ENCODE measurements at places on chromosomes 4 and X.
A peak's percentile ranks its signal among the peaks of the same experiment; 100 is the strongest.

- no peak for DNase-seq
Observed at GRCh38 chrX:14594521-14594920, 65.2 kb downstream of the GLRA2 start.

DNA sequence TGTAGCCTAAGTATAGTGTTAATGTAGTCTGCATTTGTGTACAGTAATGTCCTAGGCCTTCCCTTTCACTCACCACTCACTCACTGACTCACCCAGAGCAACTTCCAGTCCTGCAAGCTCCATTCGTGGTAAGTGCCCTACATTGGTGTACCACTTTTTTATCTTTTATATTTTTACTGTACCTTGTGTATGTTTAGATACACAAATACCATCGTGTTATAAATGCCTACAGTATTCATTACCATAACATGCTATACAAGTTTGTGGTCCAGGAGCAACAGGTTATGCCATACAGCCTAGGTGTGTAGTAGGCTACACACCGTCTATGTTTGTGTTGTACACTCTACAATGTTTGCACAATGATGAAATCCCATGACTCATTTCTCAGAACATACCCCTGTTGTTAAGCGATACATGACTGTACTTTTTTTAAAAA lies 15.4 kb downstream of the TSPAN5 start:
- DNase-seq: no peak

- DNase-seq: no peak
Observed at GRCh38 chrX:70553516-70553915, 108.9 kb downstream of the DLG3 start.

- no peak for DNase-seq
Observed at GRCh38 chr4:87342872-87343271, 20.2 kb upstream of the HSD17B13 start.

GRCh38 chrX:44244008-44244407 lies 99.5 kb downstream of the EFHC2 start:
- peak; percentile 52 for DNase-seq

DNA sequence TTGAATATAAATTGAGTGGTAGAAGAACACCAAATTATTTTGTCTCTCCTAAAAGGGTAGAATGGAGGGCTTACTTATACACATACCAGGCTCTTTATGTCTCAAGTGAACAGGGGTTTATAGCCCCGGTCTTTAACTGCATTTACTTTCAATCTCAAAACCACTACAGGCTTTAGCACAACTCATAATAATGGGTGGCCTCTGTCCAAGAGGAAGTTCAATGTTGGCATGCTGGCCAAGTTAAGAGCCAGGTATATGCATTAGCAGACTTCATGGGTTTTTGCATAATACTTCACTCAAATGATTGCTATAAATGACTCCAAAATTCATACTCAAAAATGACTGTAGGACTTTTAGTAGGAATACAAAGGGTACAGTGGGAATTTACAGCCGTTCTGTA lies 118.5 kb upstream of the OTUD4 start:
- DNase-seq: no peak
